ENCODE measurements at places on chromosomes 1 and 21.

DNA sequence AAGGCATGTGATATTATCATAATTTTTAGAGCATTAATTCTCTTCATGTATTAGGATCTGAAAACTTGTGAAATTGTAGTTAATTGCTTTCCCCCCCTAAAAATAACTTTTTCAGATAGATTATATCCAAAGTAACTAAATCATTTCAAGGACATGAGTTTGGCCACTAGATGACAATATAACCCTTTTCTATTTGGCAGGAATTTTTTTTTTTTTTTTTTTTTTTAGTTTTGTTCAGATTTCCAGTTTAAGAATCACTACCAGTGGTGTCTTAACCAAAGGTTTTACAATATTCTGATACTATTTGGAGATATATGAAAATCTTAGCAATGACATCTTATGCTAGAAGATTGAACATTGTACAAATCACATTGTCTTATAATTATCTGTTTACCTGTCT lies 370.8 kb downstream of the AMY1C start:
- DNase-seq = peak; percentile 64

DNA sequence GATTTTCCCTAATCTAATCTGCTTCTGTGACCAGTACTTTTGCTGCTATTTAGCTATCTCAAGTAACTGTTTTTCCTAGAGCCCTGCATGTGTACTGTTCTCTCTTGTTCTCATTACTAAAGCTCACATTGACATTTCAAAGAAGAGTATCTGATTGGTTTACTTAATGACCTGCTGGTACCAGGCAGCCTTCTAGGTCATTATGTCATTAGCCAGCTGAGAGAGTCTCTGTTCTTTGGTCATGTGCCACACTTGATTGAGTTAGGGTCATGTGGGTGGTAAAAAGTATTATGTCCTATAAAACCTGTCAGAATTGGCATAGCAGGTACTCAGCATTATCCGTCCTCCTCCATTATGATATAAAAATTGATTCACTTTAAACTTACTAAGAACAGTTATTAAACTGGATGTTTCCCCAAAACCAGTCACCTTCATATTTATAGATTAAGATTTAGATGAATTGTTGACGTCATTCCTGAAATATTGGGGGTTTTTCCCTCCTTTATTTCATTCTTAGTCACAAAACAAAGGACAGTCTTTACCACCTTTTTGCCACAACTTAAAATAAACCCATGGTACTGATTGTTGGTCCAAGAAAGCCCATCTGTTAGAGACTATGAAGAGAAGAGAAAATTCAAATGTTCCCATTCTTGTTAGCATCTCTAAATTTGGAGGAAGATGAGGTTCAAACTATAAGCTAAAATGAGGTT lies 22.2 kb downstream of the FNDC5 start:
- DNase-seq = no peak

DNA sequence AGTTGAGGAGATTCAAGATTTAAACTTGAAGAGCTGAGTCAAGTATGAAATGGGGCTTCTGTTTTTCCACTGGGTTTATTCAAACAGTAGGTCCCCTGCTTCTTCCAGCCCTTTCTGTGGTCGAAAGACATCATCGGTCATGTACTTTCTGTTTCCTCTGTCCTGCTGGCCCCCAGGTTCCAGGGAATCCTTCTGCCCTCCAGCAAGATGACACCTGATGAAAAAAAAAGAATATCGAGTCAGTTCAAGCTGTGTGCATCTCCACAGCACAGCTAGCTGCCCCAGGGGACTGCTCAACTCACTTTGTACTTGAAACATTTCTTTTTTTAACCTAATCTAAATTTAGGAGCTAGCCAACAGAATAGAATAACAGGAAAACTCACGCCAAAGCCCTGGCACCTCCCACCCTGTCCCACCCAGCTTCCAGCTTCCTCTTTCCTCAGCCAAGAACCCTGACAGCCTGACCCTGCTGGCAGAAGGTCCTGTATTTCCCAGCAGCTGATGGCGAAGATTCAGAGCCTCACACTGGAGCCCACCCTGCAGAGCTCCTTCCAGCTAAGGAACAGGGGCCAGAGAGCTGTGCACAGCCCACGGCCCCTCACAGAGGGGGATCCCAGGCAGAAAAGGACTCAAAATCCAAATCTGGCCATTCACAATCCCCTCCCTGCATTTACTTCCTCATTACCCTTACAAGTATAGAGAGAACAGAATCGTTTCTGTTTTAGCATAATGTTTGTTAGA lies 176.5 kb downstream of the PSMG1 start:
- peak; percentile 84 for DNase-seq

GRCh38 chr21:36163750-36164741 lies 7.4 kb downstream of the DOP1B start:
- peak; percentile 53 for DNase-seq

DNA sequence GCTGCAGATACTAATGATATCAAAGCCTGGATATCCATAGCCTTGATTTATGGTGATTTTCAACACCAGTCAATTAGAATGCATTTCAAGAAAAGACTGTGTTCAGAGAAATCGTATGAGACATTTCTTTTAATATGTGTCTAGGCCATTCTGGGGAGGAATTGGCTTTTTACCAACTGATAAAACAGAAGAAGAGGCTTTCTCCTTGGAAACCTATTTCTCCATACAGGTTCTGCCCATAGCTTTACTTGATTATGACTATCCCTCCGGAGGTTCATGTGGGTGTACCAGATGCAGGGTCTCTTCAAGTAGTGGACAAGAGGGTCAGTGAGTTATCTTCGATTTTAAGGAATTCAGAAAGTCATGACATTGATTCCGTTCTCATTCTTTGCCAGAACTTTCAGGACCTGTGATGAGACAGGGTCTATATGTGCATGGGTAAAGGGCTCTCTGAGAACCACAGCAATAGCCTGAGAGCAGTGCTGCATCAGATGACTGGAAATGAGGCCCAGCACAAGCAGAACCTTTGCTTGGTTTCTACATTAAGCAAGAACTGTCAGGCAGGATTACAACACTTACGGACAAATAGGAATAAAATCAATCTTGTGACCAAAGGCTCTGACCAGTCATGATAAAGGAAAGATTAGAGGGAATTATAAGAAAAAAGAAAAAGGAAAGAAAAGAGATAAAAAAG lies 263.7 kb upstream of the SGIP1 start:
- no peak for DNase-seq

DNA sequence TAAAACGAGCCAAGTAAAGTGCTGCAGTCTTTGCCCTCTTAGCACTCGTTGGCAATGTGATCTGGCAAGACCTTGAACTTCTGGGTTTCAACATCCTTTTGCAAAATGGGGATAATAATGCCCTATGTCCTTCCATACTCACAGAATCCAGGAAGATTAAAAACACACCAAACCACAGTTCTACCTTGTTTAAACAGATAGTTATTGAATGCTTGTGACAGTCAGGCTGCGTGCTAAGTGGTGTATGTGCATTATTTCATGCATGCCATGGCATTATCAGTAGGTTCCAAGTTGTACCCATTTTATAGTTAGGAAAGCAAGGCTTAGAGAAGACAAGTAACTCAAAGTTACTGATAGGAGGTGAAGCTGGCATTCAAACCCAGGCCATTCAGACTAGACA lies 308.6 kb upstream of the PROX1 start:
- no peak for DNase-seq

DNA sequence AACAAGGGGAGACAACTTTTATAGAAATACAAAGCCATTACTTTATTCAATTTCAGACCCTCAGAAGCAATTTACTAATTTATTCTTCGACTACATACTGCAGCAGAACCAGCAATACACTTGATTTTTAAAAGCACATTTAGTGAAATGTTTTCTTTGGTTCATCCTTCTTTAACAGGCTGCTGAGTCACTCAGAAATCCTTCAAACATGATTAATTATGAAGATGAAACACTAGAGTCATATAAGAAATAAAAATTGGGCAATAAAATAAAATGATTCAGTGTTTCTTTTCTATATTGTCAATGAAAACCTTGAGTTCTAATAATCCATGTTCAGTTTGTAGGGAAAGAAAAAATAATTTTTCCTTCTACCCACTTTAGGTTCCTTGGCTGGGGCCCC lies 47.0 kb downstream of the CHML start:
- no peak for DNase-seq

DNA sequence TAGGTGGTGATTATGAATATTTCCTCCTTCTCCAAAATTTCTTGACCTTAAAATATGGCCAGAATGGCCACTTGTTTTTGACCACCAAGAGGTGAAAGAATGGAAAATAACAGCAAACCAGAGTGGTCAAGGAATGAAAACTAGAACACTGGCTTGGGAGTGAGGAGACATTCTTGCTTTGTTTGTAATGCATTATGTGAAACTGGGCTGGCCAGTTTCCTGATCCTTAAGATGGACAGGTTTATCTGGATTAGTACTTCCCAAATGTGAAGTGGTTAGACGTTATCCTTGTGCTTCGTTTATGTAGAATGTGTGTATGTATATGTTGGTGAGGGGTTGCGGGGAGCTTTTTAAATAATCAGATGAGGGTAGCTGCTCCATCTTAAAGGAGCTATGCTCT lies 12.8 kb downstream of the PLA2G4A start:
- no peak for DNase-seq

DNA sequence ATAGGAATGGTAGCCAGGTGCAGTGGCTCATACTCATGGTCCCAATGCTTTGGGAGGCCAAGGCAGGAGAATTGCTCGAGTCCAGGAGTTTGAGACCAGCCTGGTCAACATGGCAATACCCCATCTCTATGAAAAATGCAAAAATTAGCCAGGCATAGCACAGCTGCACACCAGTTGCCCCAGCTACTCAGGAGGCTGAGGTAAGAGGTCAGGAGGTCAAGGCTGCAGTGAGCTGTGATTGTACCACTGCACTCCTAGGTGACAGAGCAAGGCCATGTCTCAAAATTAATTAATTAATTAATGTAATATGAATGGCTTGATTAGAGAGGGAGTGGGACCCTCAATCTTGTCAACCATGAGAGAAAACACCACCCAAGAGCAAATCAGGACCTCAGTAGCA lies 198.7 kb upstream of the DUSP10 start:
- no peak for DNase-seq

DNA sequence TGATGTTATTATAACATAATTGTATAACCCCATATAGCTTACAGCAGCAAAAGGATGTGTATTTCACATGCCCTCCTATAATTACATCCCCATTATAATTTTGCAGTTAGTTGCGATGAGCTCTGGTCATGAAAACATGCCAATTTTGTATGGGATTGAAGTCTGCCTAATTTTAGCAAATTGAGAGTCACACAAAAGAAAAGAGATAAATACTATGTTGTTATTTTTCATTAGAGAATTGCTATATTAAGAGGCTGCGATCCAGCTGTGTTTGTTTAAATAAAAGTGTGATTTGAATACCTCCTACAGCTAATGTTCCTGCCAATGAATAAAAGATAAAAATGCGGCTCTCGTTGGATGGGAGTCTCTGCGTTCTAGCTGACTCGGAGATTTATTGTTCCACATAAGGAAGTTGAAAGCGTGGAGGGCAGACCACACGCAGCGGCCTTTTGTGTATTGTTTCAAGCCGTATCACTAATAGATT lies 461.0 kb upstream of the NFIA start:
- peak; percentile 35 for DNase-seq

DNA sequence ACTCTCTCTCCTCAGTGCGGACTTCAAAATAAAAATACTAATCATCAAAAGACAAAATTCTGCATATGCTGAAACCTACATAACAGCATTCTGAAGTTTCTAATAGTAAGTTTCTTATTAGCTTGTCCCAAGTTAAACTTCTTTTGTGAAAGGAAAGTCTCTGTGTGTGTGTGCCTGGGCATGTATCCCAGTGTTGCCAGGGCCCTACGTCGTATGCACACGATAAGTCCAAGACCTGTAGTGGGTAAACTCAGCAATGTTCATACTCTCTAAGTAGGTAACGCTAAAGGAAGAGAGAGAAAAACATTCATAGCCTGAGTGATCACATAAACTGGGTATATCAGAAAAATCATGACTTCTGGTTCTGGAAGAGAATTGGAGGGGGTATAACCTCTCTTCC lies 465.7 kb downstream of the SMYD3 start:
- no peak for DNase-seq

DNA sequence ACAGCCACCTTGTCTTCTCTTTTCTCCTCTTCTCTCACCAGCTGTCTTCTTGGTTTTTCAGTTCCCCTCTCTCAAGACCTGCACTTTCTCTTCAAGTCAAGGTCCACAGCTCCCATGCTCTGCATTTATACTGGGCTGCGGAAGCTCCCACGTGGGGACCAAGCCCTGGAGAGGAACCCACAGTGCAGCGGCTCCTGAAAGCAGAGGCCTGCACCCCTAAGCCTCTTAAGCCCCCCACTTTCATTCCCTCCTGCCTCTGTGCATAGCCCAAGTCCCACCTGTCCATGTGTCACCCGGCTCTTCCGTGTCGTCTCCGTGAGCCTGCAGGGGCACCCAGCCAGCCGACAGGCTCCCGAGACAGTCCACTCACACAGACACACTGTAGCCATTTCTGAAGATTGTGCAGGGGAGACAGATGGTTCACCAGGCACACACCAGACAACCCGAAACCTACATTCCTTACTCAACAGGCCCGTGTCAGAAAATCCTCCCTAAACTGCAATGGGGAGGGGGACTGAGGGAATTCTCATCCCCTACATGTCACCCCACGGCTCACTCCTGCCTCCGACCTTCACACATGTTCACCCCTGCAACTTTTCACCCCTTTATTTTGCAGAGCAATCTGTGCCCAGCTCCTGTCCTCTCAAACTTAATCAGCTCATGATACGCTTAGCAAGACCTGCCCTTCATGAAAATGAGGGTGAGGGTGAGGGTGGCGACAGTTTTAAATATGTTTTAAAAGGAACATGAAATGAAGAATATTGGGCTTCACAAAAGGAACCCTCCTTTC lies 6.3 kb downstream of the MX2 start:
- no peak for DNase-seq

- peak; percentile 76 for DNase-seq
Observed at GRCh38 chr1:208171616-208172422, 72.4 kb downstream of the PLXNA2 start.

- DNase-seq = peak; percentile 87
Observed at GRCh38 chr1:111139324-111139955, 453 bp downstream of the DRAM2 start.

DNA sequence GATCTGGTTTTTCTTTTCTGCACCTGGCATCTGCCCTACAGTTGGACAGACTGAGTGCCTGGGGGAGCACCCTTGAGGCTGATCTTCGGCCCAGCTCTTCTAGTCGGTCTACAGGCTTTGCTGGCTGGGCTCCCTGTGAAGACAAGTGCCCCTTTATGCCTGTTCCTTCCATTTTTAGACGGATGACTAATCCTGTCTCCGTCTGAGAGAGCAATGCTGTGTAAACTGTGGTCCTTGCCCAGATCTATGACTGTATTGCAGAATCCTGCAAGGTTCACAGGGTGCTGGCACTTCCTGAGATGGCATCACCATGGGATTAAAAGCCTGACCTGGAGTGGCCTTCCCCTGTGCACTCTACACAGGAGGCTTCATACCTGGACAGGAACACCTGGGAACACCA lies 47.6 kb upstream of the SAMD13 start:
- no peak for DNase-seq

GRCh38 chr1:199007423-199007822 lies 368.6 kb downstream of the PTPRC start:
- peak; percentile 86 for DNase-seq

- DNase-seq = no peak
Observed at GRCh38 chr1:54018635-54019034, 649 bp upstream of the LDLRAD1 start.

GRCh38 chr1:187641907-187642306 lies 813.2 kb downstream of the PLA2G4A start:
- DNase-seq = no peak
